ENCODE measurements at places on chromosomes 4 and X.

- no peak for DNase-seq
These were observed 37.4 kb downstream of the EDA2R start for GRCh38 chrX:66601522-66601921.

- DNase-seq = peak; percentile 48
These were observed 199.3 kb downstream of the TMA16 start for GRCh38 chr4:163693776-163694175.

- no peak for DNase-seq
These were observed 14.3 kb downstream of the ABLIM2 start for GRCh38 chr4:8144359-8144758.

DNA sequence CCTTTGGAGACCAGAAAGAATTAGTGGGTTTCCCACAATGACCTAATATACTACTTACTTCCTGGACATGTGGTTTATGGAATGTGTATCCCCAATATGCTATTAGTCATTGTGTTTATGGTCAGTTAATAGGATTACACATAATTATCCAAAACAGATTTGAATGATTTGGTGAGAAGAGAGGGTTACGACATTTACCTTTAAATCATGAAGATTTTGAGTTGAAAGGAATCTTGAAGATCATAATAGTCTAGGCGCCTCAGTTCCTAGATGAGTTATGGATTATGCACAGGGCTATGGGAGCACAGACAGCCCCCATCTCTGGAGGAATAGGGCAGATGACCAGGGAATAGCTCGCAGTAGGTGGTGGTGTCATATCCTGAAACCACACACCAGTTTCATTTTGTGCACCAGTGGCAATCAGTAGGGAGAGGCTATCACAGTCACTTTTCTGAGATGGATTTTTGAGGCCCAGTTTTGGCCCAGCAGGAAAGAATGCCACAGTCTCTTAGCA lies 61.3 kb downstream of the SEPTIN11 start:
- DNase-seq = no peak

- no peak for DNase-seq
These were observed 17.7 kb downstream of the SEL1L3 start for GRCh38 chr4:25844961-25845712.

DNA sequence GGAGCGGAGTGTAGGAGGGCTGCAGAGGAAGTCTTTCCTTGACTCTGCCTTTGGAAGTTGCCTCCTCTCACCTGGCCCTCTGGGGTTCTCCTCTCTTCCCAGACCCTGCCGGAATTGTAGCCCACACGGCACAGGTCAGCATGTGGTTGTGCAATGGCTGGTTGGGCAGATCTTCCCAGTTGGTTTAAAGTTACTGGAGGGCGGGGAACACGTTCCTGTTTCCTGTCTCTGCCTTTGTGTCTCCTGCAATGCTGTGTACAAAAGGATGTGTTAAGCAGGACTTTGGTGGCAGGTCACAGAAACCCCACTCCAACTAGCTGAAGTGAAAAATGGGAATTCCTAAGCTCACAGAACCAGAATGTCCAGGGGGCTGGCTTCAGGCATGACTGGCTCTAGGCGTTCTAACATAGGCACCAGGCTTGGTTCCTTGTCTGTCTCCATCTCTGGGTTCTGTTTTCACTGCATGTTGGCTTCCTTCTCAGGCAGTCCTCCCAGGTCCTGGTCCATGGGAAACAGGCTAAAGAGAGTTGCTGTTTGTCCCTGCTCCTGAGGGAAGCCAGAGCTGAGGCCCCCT lies 19.9 kb downstream of the SORCS2 start:
- no peak for DNase-seq

- peak; percentile 2 for DNase-seq
These were observed 395.8 kb downstream of the NAF1 start for GRCh38 chr4:162770761-162771490.

- peak; percentile 42 for DNase-seq
These were observed 368.9 kb upstream of the CTSO start for GRCh38 chr4:156322592-156322991.

GRCh38 chrX:54891573-54891972 lies 29.1 kb upstream of the TRO start:
- DNase-seq = peak; percentile 21
